ENCODE measurements at places on chromosomes 6 and 20. TPM values are rescaled to one million over a fixed set of nuclear protein-coding genes. Genes with fewer than 3 reads are reported as not detected.

The EPHA7 gene
- not detected for total RNA-seq

The KHDC1L gene
- not detected for total RNA-seq

The RIPPLY2 gene
- total RNA-seq: not detected

The NKAPL gene
- total RNA-seq: not detected

The PKHD1 gene
- total RNA-seq: not detected

The BMP5 gene
- total RNA-seq: not detected

The GMNN gene
- 72.6 TPM for total RNA-seq

The ABHD16B gene
- not detected for total RNA-seq

The SLC23A2 gene
- total RNA-seq: 16.0 TPM

The MTG2 gene
- 40.5 TPM for total RNA-seq

The CNKSR3 gene
- total RNA-seq: 0.45 TPM

The HEBP2 gene
- 28.7 TPM for total RNA-seq

The C6orf141 gene
- 0.43 TPM for total RNA-seq

The CALHM5 gene
- total RNA-seq: not detected

The SIRPD gene
- total RNA-seq: not detected

Measured in activated CD8-positive, alpha-beta T cell treated with anti-CD3 and anti-CD28 coated beads for 36 hours (primary cell).